ENCODE measurements at places on chromosomes 5 and 9.

GRCh38 chr5:3656803-3657202 lies 61.2 kb downstream of the IRX1 start:
- DNase-seq, result no peak

DNA sequence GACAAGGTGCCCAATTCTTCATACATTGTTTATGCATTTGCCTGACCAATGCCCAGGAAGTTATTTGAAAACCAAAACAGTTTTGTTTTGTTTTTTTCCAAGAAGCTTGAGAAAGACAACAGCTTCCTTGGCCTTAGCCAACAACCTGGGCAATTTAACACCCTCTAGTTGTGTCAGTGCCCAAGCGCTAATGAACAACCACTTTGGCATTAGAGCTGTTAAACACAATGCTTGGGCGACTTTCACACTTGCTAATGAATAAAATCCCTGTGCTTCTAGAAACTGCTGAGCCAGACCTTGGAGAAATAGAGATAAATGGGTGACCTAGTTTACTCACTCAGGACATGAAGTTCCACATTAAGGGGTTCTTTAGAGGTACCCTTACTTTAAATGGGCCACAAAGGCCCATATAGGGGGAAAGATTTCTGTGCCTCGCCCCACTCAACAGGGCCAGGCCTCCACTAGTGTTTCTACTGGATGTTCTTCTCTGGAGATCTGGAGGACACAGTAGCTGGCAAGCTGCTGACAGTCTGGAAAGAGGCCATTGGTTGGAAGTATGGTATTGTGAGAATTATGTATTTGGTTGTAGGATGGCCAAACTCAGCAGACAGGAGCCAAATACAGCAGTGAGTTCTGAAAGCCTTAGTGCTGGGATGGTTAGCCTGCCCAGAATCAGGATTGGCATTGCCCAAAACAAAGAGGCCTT lies 179.8 kb downstream of the DOCK8 start:
- no peak for DNase-seq

DNA sequence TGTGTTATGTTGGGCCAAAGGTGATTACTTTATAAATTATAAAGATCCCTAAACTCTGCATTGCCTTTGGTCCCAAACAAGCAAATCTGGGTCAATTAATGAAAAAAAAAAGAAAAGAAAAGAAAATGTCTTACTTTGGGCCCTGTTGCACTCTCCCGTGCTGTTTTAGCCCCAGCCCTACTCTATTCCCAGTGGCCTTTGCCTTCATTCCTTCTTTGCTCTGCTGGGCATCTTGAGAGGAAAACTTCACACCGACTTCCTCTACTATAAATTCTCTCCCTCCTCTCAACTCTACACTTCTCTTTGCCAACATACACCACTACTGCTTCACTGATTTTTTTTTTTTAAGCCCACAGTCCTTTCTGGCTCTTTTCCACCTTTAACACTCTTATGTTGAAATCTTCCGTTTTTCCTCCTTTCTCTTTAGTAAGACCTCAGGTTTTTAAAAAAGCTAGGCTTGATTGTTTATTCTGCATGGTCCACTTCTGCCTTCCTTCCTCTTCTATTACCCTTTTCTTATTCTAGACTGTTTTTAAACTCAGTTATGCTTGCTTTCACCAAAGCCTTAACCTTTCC lies 4.5 kb upstream of the MSMP start:
- no peak for DNase-seq

DNA sequence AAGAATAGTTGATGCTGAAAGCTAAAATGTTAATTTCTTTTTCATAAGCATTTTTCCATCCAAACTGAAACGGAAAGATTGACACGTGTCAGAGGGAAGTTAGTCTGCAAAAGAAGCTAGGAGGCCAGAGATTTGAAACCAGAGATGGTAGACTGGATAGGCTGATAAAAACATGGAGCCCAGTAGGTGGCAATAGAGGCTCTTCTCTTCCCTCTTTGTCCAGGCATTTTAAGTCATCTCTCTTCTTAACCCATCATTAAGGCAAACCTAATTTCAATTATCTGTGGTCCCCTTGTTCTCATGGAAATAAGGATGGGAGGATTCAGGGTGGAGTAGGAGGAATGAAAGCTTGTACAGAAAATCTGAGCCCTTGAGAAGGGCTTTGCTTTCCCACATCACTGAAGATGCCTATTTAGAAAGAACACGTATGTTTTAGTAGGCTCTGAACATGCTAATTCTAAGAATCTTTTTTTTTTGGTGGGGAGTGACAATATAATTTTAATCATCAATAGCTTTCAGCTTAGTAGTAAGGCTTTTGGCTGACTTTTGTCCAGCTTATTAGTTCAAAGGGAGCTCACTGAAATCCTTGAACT lies 66.6 kb downstream of the ZNF474 start:
- DNase-seq, result no peak

DNA sequence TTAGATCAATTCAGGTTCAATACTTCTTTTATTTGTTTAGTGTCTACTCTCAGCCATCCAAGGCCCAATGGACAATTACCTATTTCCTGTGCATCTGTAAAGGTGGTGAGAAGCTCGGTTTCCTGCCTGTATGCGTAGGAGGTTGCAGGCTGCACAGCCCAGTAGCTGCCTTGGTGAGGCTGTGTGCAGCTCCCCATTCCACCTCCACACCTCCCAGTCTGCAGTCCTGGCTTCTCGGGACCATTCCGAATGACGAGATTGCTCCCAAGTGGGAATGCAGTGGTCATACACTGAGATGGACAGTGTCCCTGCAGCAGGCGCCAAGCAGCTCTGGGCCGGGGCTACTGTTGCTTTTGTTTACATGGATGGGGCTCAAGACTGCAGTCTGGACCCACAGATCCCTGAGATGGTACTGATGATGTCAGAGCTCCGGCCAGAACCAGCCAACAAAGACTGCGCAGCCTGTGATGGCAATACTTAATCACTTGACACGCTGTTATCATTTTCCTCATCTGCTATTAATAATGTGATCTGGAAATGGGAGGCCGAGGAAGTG lies 206.1 kb upstream of the IRX1 start:
- DNase-seq, result peak; percentile 64

- DNase-seq, result no peak
Observed at GRCh38 chr5:157930710-157931109, 71.8 kb upstream of the CLINT1 start.
